ENCODE measurements at places on chromosomes 2 and 18.
A peak's percentile ranks its signal among the peaks of the same experiment; 100 is the strongest.

DNA sequence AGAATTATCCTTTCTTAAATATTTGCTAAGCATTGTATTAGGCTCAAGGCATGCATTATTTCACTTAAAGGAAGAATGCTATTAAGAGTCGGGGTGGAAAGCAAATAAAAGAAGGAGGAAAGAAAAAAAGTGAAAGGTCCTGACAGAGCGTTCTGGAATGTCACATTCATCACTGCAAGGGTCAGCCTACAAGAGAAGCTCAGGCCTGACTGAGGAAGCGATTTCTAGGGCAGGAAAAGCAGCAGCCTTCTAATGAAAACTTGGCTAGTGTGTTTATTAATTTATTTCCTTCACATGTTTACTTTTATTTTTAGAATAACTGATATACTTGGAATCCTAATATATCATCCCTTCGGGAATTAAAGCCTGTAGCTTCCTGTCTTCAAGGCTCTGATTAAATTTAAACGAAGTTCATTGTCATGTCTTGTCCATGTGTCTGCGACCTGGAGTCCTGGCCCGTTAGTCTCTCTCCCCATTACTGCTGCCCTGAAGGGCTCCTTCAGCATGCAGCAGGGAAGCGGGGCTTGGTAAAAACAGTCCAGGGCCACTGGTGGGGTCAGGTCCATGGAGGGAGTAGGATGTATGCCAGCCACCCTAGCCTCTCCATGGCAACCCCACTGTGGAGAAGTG lies 119.2 kb upstream of the CCDC68 start:
- no peak for DNase-seq

DNA sequence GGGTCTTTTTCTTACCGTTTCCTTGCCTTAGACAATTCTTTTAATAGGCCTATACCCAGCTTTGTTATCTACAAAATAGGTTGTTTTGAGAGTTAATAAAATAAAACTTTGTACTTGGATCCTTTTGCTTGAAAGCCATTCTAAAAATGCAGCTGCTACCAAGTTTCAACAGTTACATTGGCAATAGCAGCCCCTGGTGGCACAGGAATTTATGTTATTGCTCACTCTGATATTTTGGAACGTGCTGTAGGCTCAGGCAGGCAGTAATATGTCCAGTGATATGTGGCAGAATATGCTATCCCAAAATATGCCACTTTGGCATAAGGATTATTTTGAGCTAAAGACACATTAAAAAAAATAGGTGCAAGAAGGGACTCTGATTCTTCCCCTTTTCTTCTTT lies 6.7 kb upstream of the COMMD1 start:
- no peak for DNase-seq

DNA sequence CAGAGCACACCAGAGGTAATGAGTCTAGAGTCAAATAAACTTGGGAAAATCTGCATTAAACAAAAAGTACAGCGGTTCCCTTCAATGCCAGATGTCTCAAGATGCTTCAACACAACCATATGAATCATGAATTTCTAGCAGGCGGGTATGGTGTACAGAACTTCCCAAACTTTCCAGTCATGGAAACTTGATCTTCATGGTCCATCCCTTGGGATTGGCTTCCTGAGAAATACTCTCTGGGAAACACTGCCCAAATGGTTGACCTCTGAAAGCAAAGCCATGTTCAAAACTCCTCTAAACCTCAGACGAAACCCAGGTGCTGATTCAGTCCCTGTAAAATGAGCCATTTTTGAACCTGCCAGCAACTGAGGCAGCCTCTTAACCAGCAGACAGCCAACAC lies 16.4 kb upstream of the TMEM247 start:
- DNase-seq = no peak

- DNase-seq = peak; percentile 66
These were observed 5.1 kb downstream of the PSD4 start for GRCh38 chr2:113178891-113179290.

GRCh38 chr2:65834062-65834461 lies 401.7 kb upstream of the SPRED2 start:
- no peak for DNase-seq

- DNase-seq = no peak
These were observed 79.0 kb downstream of the ALPK2 start for GRCh38 chr18:58549814-58550339.

- no peak for DNase-seq
These were observed 18.6 kb downstream of the MBOAT2 start for GRCh38 chr2:8984855-8985254.

DNA sequence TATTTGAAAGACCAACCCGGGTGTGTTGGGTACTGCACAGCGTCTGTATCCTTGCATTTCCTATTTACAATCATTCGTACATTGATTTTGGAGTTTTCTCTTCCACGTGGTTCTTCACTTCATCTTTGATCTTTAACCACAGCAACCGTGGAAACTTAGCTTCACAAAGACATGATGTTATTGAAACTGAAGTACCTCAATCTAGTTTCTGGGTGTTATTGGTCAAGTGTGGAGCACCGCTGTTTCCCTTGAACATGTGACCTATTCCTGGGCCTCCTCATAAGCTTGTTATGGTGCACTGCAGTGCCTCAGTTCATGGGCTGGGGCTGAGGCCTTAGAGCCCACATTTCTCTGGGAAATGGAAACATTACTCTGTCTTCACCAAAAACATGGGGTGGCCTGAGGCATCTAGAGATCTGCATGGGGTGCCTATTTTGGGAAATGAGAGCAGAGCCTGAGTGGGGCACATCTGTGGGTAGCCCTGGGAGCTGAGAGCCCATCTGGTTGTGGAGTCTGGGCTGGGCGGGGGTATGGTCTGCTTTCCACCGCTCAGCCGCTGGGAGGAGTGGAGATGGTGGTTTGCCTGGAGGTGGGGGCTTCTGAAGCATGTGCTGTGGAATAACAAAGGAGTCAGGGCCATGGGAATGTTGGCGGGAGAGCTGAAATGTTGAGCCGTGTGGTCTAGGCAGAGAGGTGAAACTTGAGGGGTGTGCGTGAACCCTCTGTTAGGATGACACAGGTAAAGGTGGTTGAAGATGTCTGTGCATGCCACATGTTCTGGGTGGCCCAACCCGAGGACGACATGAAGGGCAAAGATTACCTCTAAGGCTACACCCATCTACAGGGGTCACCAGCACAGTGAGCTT lies 37.4 kb downstream of the ZNF236 start:
- peak; percentile 17 for DNase-seq

GRCh38 chr2:158668001-158668765 lies 126.9 kb upstream of the DAPL1 start:
- no peak for DNase-seq

DNA sequence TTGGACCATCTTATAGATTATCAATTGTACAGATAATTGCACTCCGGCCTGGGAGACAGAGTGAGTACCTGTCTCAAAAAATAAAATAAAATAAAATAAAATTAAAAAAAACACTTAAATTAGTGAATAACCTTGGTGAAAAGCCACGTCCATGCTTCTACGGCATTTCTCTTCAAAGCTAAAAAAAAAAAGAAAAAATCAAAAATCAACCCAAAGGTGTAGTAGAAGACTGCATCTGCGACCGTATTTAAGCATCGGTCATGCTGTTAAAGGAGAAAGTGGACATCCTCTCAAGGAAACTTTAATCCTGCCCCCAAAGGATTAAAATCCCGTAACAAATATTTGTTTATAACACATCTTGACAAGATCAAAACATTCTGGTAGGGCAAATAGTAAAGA lies 350 bp upstream of the RNF138 start:
- DNase-seq = no peak

DNA sequence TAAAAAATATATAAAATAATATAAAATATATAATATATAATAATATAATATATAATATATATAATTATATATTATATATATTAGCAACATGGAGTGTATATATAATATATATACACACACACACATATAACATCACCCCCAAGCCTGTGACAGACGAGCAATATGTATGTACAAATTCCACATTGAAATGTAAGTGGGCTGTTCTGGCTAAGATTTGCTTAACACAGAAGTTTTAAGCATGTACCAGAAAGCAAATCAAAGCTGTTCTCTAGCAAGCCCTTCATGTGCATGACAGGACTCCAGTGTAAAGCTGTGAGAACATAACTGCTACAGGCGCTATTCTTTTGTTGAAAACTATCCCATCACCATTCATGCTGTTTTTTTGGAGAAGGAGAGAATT lies 261.7 kb upstream of the TNP1 start:
- no peak for DNase-seq

DNA sequence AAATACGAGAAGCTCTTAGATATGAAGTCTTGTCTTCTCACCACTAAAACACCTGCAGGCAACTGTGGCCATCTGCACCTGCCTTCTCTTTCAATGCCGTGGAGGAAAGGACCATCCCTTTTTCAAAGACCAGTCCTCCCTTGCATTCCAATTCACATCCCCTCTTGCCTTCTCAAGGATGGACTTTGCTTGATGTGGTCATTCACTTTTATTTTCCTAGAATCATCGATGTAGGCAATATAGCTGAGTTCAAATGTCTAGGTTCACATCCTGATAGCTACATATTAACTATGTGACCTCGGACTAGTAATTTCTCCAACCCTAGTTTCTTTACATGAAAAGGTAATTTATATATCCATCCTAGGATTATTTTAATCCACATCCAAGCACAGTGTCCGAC lies 110.1 kb downstream of the HIBCH start:
- no peak for DNase-seq

DNA sequence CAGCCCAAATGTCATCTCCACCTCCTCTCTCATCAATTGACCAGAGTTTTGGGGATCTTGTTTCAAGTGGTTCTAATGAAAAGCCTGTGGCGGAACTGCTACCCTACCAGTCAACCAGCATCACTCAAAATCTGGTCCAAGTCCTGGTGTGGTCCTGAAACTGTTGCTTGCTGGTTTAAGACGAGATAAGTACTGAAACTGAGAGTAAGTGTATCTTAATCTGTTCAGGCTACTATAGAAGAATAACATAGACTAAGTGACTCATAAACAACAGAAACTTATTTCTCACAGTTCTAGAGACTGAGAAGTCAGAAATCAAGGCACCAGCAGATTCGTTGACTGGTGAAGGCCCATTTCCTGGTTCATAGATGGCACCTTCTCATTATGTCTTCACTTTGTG lies 879 bp upstream of the GALNT5 start:
- DNase-seq = peak; percentile 37

DNA sequence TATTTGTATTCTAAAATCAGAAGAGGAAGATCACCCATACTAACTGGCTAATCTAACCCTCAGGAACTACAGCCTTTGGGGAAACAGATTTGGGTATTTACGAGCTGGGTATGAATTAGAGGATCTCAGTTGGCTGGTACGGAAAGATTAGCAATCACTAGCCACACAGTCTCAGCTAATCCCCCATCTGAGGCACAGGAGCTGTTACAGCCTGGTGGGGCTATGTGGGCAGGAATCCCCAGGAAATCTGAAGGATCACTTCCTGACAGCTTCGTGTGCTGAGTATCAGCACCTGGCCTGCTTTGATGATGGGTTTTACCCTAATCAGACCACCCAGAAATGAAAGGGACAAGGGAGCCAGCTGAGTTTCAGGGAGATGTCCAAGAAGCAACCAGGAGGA lies 206.3 kb downstream of the AFF3 start:
- DNase-seq = no peak

- no peak for DNase-seq
These were observed 57.6 kb upstream of the SERTAD2 start for GRCh38 chr2:64711252-64711800.

- no peak for DNase-seq
These were observed 71.1 kb downstream of the PTH2R start for GRCh38 chr2:208477741-208478140.

DNA sequence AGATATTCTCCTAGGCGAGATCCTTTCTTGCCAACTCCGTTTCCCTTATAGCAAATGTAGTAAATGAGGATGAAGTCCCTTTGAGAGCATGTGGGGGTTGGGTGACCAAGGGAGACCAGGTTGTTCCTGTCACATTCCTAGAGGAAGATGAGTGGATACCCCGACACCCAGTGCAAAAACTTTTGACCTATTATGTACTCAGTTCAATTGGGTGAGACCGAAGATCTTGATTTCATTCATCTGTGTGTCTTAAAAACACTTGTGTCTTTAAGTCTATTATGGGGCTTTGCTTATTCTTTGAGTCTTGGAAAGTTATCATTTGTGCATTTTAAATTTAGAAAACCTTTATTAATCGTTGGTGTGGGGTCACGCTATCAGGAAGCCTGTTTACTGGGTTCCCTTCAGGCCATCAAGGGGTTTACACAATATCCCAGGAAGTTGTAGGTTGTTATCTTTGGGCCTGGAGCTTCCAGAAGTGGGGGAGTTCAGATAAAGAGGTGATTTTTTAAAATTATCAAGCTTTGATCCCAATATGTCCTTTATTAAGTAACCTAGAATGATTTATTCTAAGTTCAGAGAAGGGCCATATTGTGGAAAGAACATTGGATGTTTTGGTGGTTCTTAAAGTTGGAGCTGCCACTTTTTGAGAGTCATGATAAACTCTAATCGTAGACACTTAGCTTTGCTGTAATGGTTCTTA lies 2.8 kb downstream of the RHOB start:
- no peak for DNase-seq

- no peak for DNase-seq
These were observed 42.4 kb downstream of the ADI1 start for GRCh38 chr2:3476985-3477327.

DNA sequence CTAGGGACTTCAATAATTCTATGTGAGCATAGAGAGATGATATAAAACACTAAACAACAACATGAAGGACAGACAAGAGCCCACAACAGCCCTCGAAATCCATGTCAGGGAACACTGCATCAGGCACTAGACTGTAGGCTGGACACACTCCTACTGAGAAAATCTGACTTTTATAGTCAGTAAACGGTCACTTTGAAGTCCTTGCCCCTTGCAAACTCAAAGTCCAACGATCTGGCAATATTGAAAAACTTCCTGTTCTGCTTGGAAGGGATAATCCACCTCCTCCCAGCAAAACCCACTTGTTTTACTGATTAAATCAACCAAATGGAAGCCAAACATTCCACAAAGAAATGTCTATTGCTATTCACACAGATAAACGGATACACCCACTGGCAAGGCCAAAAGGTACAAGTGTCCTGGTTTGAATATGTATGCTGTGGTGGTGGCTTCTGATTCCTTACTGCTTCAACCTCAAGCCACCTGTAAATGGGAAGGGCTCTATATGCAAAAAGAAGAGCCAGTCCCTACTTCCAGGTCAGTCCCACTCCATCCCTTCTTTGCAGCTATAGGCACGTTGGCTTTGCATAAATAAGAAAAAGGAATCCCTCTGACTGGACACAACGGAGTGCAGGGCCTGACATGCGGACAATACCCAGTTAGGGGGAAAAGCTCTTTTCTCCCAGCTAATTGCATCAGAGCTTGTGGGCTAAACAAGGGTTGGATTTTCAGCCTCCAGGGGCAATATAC lies 56.6 kb downstream of the STK39 start:
- no peak for DNase-seq

DNA sequence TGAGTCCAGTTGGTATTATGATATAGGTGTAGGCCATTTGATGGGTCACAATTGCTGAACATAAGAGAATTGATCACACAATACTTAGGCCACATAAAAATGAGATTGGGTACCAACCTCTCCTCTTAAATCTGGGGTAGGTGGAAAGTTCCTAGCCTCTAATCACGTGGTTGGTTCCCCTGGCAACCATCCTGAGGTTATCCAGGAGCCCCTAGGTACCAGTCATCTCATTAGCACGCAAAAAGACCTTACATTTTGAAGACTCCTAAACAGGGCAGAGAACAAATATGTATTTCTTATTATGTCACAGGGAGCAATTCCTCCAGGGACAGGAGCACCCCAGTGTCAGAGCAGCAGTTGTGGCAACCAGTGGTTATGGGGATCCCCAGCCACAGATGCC lies 12.7 kb upstream of the SELENOI start:
- no peak for DNase-seq

GRCh38 chr18:34795070-34795732 lies 85.1 kb downstream of the DTNA start:
- DNase-seq = no peak

Data from stimulated activated CD4-positive, alpha-beta T cell treated with anti-CD3 and anti-CD28 coated beads, Interleukin-4, amount 100 ng/mL, for 24 hours (primary cell).